ENCODE measurements at places on chromosomes 13 and 19.
A peak's percentile ranks its signal among the peaks of the same experiment; 100 is the strongest.

- DNase-seq: no peak
Measured at GRCh38 chr19:54947381-54947780, at the start of gene NLRP7. TSS of gene NLRP7 (minus strand) at chr19:54947530.

DNA sequence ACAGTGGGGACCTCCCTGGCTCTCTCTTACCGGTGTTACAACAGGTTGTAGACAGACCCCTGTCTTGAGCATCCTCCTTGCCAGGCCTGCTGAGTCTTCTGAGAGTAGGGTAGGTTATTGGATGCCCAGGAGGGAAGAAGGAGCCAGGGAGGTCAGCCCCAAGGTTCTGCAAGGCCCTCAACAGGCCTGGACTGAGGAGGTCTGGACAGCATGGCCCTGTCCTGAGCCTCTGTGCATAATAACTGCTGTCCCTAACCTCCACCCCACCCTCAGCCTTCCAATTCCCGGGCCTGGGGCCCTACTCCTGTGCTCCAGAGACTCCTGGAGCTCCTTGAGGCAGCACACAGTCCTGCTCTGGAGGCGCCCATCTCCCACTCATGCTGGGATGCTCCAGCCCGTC is 336 bp downstream of the CD22 start:
- DNase-seq: no peak

- no peak for DNase-seq
Measured at GRCh38 chr13:46544811-46545210, 8.2 kb upstream of the LRCH1 start.

GRCh38 chr19:36008336-36008978 is at the start of gene SYNE4:
TSS of gene SYNE4 (minus strand) at chr19:36008813. CDS start at chr19:36008681, 132 bp downstream.
- no peak for DNase-seq

- no peak for DNase-seq
Measured at GRCh38 chr13:94122300-94122915, 357.1 kb downstream of the DCT start.

DNA sequence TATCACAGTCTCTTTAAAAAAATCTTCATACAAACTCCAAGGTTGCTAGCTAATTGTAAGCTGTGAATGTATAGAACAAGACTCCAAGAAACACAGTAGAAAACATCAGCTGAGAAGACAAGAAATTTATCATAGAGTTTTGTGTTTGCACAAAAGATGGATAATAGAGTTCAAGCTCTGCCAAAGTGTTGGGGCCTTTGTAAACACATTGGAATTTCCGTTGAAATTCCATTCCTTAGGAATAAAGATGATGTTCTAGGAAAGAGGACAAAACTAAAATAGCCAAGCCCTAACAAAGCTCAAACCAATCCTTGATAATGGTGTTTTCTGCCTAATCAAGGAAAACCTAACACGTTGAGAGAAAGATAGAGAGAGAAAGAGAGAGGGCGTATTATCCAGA is 20.6 kb downstream of the LRRC63 start:
- no peak for DNase-seq

DNA sequence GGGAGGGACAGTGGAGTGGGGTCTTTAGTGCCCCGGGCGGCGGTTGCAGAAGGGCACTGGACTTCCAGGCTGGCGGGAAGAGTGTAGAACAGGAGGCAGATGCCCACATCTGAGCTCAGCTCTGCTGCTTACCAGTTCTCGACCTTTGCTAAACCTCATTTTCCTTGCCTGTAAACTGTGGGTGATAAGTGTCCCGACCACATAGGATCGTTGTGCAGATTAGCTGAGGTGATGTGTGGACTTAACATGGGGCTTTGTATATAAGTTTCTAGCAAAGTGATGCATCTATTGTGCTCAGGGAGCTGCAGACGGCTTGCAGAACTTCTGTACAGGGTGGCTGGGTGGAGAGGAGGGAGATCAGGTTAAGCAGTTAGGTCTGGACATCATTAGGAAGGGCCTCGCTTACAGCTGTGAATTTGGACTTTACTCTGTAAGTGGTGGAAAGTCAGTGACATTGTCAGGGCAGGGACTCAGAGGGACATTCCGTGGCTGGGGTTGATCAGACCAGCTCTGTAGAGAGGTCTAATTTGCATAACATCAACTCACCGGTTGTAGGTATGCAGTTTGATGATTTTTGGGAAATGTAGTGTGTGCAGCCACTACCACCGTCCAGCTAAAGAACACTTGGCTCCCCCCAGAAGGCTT is 70.0 kb downstream of the SPATA13 start:
- DNase-seq: no peak

- DNase-seq: peak; percentile 26
Measured at GRCh38 chr19:17090583-17090982, 15.0 kb downstream of the MYO9B start.

- no peak for DNase-seq
Measured at GRCh38 chr19:10201176-10201575, 6.4 kb upstream of the DNMT1 start.

- DNase-seq: no peak
Measured at GRCh38 chr13:76944456-76944855, 3.9 kb upstream of the ACOD1 start.

DNA sequence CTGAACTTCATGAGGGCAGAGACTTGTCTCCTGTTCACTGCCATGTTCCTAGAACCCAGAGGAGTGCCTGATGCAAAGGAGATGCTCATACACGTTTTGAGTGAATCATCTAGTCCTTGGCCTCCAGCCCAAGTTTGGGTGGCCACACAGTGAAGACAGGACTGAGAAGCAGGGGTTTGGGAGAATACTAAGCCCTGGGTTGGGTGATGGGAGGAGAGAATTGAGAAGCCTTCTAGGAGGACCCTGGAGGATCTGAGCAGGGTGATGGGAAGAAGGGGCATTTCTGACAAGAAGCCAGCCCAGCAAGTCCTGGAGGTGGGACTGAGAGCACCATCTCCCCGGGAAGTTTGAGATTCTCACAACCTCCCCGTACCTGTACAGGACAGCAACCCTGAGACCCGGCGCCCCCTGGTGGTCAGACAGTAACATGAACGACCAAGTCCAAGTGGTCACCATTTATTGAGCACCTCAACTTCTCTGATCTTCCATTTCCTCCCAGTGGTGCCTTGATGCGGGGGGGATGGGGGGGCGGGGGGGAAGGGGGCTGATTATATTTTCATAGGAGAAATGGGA is 11.0 kb downstream of the CTU1 start:
- DNase-seq: peak; percentile 72

- DNase-seq: no peak
Measured at GRCh38 chr13:100521851-100522617, 66.6 kb downstream of the GGACT start.

DNA sequence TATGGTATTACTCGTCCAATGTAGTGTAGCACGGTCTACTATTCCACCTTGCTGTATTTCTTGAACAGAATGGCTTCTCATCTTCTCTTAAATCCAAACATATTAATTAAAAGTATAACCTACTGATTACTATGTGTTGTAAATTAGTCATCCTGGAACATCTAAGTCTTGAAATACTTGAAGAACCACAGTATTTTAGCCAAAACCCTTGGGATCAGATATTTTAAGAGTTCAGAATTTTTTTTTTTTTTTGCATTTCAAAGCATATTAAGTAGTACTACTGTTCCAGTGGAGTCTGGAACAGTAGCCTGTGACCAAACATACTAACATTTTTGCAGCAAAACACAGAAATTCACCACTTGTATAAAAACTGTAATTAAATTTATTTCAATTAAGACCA is 30.1 kb downstream of the ZC3H13 start:
- DNase-seq: no peak

GRCh38 chr19:49188626-49189200 is 31.1 kb downstream of the TRPM4 start:
- DNase-seq: no peak

GRCh38 chr13:98548230-98548629 is 28.7 kb downstream of the STK24 start:
- DNase-seq: no peak

DNA sequence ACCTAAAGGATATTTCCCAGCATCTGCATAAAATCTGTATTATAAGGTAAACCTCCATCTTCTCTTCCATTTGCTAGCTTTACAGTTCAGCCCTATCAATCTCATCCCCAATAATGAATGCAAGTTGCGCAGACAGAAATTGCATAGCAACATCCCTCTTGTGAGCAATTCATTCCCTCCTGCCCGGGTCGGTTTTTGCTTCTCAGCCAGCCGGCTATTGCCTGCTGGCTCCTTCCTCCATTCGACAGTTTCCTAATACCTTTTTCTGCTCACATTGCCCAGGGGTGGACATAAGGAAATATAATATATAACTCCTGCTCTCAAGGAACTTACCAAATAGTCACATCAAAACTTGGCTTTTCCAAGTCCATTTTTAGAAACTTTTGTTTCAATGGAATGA is 125.2 kb downstream of the FGF9 start:
- no peak for DNase-seq

- no peak for DNase-seq
Measured at GRCh38 chr19:33511346-33511745, 10.2 kb downstream of the PEPD start.

DNA sequence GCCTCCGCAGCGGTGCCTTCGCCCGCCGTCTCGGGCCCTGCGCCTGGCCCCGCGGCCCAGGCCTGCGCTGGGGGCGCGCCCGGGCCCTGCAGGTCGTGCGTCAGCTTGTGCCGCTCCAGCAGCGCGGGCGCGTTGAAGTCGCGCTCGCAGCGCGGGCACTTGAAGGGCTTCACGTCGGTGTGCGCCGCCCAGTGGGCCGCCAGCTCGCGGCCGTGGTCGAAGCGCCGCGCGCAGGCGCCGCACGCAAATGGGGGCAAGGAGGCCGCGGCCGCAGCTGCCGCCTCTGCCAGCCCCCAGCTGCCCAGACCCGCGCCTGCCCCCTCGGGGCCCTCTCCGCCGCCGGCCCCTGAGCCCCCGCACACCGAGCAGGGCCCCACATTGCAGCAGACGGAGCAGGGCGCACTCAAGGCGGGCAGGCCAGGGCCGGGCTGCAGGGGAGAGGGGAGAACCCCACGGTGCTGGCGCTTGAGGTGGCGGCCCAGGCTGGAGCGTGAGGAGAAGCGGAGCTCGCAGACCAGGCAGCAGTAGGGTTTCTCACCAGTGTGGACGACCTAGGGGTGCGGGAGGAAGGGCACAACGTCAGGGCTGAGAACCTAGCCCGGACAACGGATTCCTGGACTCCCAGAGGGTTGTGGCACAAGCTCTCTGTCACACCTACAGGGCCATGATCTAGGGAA is 6.1 kb downstream of the FIZ1 start:
- DNase-seq: no peak

- no peak for DNase-seq
Measured at GRCh38 chr19:49530708-49531107, 2.9 kb downstream of the RCN3 start.

DNA sequence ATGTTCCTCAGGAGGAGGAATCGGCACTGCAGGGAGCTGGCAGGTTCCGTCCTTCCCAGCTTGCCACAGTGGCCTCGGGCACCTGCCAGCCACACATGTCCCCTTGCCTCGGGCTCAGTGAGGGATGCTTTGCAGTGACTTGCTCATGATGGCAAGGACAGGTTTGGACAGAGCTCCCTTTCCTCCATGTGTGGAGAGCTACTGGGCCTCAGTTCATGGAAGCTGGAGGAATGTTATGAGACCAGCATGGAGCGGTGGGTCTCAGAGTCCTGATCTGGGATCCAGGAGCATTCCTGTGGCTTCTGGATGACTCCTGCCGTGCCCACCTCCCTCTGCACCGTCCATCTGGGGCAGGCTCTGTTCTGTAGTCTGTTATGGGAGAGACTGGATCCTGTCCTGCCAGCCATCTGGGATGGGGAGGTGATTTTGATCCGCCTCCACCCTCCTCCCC is 59.2 kb downstream of the SIPA1L3 start:
- no peak for DNase-seq

DNA sequence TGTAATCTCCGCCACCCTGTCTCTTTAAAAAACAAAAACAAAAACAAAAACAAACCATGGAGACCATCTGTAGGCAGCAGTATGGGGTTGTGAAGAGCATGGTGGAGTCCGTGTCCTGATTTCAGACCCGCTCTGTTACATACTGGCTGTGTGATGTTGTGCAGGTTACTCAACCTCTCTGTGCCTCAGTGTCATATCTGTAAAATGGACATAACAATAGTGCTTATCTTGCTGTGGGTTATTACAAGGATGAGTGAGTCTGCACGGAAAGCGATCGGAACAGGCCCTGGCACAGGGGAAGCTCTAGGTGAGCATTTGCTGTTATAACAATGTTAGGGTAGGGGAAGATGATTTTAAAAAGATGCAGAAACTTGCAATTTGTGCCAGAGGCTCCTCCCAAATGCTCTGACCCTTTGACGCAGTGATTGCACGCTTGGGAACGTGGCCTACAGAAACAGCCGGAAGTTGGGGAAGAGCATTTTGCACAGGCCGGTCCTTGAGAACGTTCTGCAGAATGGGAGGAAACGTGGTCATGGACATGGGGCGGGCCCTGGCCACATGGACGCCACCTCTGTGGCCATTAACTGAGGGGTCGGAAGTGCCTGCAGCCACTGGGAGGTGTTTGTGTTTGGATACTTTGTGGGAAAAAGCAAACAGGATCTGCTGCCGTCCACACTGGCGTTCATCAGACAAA is 15.7 kb upstream of the SELENOW start:
- DNase-seq: no peak

GRCh38 chr13:83372786-83373185 is 509.5 kb downstream of the SLITRK1 start:
- DNase-seq: no peak

- no peak for DNase-seq
Measured at GRCh38 chr13:72541674-72542073, 185.8 kb downstream of the MZT1 start.

DNA sequence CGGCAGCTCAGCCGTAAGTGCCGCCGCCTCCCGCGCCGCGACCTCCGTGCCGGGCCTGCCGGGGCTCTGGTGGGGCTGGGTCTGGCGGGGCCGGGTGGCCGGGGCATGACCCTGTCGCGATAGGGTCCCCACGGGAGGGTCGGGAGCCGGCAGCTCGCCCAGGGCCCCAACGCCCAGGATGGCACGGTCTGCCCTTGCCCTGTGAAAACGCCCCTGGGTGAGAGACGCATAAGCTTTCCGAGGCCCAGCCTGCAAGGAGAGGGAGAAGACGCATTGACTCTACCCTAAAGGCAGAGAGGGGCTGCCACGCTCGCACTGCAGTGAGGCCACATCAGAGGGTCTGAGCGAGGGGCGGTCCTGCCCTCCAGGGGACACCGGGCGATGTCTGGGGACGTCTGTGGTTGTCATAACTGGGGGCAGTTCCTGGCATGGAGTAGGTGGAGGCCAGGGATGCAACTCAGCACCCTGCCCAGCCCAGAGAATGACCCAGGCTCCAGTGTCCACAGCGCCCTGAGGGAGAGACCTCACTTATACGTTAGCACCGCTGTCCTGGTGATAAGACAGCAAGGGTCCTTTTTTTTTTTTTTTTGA is 539 bp downstream of the ZNF554 start:
- DNase-seq: no peak

DNA sequence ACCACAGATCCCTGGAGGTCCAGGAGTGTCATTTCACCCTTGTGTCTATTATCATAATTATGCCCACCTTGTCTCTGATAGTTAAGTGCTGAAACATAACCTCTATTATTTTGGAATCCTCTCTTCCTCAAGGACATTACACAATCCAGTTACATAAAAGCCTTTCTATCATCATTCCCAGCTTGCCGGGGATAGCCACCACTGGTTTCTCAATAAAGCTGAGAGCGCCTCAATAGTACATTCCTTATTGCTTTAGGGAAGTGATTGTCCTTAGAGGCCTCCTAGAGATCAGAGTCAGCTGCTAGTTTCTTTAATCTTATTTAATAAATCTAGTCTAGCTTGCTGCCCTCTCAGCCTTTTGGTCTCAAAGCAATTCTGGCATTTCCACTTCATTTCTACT is 490.0 kb upstream of the ATXN8OS start:
- no peak for DNase-seq

All from activated CD4-positive, alpha-beta memory T cell treated with anti-CD3 and anti-CD28 coated beads, Interleukin-2, amount 10 ng/mL, durations not matched to agents 7 days and 5 days (primary cell).